ENCODE measurements at places on chromosomes 16 and 17.

- DNase-seq = peak; percentile 7
Observed at GRCh38 chr17:28335959-28336871, 654 bp downstream of the TNFAIP1 start.

DNA sequence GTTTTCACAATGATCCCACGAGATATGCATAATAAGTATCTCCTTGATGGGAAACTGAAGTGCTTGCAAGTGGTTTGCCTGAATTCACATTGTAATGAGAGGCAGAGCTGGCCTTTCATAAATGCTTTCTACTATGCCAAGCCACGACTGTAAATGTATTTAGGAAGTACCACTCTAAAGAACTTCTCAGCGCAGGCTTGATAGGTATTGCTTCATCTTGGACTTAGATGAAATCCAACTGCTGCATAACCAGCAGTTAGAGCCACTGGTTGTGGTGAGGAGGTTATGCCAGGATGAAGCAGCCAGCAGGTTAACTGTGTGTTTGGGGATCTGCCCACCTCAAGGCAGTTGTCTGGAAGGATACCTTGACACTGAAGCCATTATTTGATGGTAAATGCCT, 26.8 kb downstream of the MARCHF10 start:
- DNase-seq = no peak

DNA sequence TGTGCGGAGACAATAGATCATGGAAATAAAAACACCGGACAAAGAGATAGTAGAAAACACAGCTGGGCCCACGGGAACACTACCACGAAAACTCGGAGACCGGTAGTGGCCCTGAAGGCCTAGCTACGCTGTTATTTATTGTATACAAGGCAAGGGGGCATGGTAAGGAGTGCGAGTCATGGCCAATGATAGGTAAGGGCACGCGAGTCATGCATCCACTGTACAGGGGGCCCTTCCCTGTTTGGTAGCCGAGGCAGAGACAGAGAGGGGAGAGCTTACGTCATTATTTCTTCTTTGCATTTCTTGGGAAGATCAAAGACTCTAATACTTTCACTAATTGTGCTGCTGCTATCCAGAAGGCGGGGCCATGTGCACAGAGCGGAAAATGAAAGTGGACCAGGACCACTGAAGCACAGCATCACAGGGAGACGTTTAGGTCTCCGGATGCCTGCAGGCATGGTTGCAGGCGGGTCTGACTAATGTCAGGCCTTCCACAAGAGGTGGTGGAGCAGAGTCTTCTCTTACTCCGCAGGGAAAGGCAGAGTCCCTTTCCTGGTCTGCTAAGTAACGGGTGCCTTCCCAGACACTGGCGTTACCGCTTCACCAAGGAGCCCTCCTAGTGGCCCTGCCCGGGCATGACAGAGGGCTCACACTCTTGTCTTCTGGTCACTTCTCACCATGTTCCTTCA, 74.4 kb upstream of the ARL4D start:
- no peak for DNase-seq

- DNase-seq = no peak
Observed at GRCh38 chr17:4509401-4509800, 10.7 kb downstream of the SPNS2 start.

- DNase-seq = no peak
Observed at GRCh38 chr17:64497565-64498035, 746 bp upstream of the POLG2 start.

GRCh38 chr17:49226771-49227435, 3.7 kb downstream of the PHOSPHO1 start:
- DNase-seq = no peak

GRCh38 chr17:10417431-10417830, 4.3 kb downstream of the MYH8 start:
- no peak for DNase-seq

DNA sequence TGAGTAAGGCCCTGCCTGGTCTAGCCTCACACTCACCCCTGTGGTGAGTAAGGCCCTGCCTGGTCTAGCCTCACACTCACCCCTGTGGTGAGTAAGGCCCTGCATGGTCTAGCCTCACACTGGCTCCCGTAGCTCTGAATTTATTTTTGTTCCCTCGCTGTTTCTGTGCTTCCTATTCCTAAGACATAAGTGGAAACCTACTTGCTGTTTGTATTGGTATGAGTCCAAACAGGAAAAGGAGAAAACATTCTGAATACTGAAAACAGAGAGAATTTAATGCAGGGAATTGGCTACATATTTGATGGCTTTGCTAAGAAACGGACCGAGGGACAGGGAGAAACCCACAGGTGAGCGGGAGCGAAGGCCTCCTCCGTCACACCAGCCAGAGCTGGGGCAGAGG, 267.8 kb downstream of the FOXL1 start:
- no peak for DNase-seq

DNA sequence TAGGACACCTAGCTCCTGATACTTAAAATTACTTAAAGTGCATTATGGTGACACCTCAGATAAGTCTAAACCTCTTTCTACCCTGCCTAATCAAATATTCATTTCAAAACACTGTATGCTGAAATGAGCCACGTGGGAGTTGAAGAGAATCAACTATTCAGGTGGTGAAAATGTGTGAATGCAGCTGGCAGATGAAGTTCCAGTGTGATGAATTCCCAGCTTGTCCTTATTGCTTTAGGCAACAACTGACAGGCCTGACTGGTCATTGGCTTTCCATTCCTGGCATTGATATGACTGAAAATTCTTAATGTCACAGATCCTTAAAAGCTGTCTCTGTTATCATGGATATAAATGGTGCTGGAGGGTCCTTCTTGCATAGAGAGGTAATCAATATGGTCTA, 301.9 kb upstream of the TBX2 start:
- DNase-seq = no peak
